Spinal cord (tissue), 10 donors: ENCODE measurements at places on chromosomes 6 and 20.
A peak's percentile ranks its signal among the peaks of the same experiment; 100 is the strongest.

DNA sequence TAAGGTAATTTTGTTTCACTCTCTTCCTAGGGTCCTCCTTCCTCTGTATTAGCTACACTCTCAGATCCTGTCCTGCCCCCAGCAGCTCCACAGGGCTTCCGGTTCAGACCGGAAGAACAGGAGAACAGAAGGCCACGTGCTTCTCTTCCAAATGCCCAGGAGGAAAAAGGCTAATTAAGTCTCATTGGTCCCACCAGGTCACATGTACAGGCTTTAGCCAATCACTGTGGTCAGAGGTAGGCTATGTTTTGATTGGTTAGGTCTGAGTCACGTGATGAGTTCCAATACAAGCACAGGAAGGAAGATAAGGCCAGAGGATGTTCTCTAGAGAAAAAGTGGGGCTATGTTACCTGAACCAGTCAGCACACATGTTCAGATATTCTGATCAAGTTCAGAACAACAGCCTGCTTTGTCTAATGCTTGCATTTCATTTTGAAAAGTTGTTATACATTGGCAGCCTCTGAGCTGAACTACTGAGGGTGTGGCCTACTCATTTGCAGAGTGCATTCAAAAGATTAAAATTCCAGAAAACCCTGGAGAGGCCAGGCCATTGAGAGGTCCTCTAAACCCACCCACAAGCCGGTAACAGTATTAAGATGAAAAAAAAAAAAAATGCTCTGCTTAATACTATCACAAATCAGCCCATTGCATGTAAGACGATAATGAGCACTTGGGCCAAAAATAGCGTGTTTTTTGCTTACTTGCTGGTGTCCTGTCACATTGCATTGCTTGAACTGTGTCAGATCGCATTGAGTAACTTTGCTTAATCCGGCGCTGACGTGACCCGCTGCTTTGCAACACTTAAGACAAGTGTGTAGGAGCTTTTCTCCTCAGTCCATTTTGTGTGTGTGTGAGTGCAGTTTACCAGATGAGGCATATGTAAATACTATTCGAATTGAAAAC lies 170.3 kb downstream of the TSHZ2 start:
- no peak overlapping the region for H3K27ac ChIP-seq
- H3K4me3 ChIP-seq: no peak overlapping the region
- no peaks in the 10 kb centered on the region for H3K36me3 ChIP-seq
- H3K4me1 ChIP-seq: peaks cover 3% of the 10 kb centered on the region
- H3K27me3 ChIP-seq: no peaks in the 10 kb centered on the region

DNA sequence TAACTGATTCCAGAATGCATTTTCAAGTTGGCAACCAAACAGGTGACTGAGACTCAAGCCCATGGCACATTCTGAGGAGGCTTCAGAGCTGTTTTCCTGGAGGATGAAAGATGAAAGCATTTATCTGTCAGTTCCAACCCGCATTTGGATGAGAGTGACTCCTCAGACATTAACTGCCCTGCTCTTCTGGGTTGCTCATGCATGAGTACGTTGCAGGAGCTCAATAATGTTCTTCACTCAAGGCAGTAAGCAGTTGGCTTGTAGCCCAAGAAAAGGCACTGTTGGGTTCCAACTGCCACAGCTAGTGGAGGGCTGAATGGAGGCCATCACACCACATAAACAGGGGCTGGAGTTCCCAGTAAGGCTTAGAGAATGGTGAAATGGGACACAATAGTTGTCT lies 155.3 kb downstream of the FUT9 start:
- H3K4me3 ChIP-seq: no peak overlapping the region
- no peak overlapping the region for H3K27ac ChIP-seq
- H3K4me1 ChIP-seq: peaks cover 3% of the 10 kb centered on the region
- no peaks in the 10 kb centered on the region for H3K36me3 ChIP-seq
- DNase-seq: peak; percentile 70

DNA sequence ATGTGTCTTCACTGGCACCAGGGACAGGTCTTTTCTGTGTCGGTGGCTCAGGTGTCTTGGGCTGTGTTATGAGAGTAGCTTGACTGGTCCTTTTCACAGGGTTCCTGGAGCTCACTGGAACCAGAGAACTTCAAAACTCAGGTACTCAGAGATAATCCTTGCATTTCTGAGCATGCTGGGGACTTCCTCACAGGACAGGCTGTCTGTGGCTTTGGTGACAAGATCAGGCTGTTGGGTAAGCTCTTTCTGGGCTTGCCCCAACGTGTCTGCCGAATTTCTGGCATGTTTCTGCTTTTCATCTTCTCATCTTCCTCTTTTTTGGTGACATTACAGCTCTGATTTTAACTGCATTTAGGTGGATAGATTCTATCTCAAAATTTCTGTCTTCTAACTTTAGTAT lies 270.0 kb downstream of the CDH26 start:
- no peak overlapping the region for H3K4me3 ChIP-seq
- no peaks in the 10 kb centered on the region for H3K27me3 ChIP-seq
- no peak overlapping the region for H3K27ac ChIP-seq
- no peak for DNase-seq
- H3K36me3 ChIP-seq: no peaks in the 10 kb centered on the region

GRCh38 chr6:143157131-143157530 lies 96.4 kb downstream of the AIG1 start:
- H3K36me3 ChIP-seq: no peaks in the 10 kb centered on the region
- no peaks in the 10 kb centered on the region for H3K4me1 ChIP-seq

DNA sequence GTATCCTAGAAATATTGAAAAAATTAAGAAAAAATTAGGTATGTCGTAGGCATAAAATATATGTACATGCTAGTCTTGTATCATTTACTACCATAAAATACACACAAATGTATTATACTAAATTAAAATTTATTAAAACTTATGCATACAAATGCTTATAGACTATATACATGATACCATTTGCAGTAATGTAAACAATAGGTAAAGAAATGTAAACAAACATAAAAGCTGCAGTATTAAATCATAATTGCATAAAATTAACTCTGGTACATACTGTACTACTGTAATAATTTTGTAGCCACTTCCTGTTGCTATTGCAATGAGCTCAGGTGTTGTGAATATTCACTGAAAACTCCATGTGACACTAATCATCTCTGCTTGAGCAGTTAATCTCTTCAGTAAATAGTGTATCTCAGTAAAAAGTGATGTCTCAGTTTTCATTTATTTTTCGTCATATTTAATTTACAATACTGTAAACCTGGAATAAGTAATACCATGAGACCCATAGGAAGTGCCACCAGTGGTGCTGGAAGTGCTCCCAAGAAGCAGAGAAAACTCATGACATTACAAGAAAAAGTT lies 29.3 kb downstream of the RALGAPB start:
- H3K4me1 ChIP-seq: no peaks in the 10 kb centered on the region
- H3K27me3 ChIP-seq: no peaks in the 10 kb centered on the region
- DNase-seq: no peak
- H3K4me3 ChIP-seq: no peak overlapping the region
- H3K27ac ChIP-seq: no peak overlapping the region

DNA sequence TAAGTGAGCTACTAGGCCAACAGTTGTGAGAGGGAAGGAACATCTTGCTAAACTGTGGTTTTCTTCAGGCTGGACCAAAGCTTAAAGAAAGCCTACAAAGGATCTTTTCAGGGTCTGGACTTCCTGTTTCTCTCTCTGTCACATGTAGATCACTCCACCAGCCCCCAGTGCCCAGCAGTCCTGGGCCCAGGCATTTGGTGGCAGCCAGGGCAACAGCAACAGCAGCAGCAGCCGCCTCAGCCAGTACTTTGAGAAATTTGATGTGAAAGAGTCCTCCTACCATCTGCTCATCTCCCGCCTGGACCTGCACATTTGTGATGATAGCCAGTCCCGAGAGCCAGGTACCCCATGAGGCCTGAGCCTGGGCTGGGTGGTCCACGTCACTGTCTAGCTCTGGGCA lies 44.1 kb downstream of the BLTP3A start:
- no peak overlapping the region for H3K4me3 ChIP-seq
- H3K27ac ChIP-seq: no peak overlapping the region
- no peak for DNase-seq

GRCh38 chr6:17390276-17390675 lies 3.1 kb upstream of the CAP2 start:
- no peak for DNase-seq
- no peaks in the 10 kb centered on the region for H3K27me3 ChIP-seq
- no peak overlapping the region for H3K27ac ChIP-seq
- H3K36me3 ChIP-seq: no peaks in the 10 kb centered on the region
- peaks cover 3% of the 10 kb centered on the region for H3K4me1 ChIP-seq
- H3K4me3 ChIP-seq: no peak overlapping the region

GRCh38 chr20:21714297-21715192 lies 9.1 kb downstream of the PAX1 start:
- H3K36me3 ChIP-seq: no peaks in the 10 kb centered on the region
- H3K27me3 ChIP-seq: peaks cover 89% of the 10 kb centered on the region
- H3K27ac ChIP-seq: no peak overlapping the region
- H3K4me1 ChIP-seq: no peaks in the 10 kb centered on the region

DNA sequence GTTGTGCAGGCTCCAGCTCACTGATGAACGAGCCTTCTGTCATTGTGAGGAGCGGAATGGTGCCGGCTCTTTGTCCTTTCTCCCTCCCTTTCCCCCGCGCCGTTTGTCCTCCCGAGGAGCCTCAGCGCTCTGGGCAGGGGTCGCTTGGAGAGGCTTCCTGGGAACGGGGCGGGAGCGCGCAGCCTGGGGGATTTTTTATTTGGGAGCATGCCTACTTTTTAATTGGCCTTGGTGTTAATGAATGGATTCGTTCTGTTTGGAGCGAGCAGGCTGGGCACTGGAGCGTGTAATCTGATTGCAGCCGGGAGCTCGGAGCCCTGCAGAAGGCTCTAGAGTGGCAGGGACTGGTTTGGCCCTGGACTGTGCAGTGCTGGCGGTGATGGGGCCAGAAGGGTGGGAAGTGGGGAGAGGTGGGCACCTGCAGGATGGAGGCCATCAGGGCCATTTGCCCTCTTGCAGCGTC lies 118.8 kb downstream of the CDH4 start:
- peaks cover 46% of the 10 kb centered on the region for H3K4me1 ChIP-seq
- peak overlapping the region; percentile 35 for H3K27ac ChIP-seq
- no peak overlapping the region for H3K4me3 ChIP-seq
- peak; percentile 94 for DNase-seq
- peaks cover 2% of the 10 kb centered on the region for H3K36me3 ChIP-seq

- H3K4me3 ChIP-seq: no peak overlapping the region
- H3K27me3 ChIP-seq: no peaks in the 10 kb centered on the region
- no peak overlapping the region for H3K27ac ChIP-seq
- H3K4me1 ChIP-seq: peaks cover 20% of the 10 kb centered on the region
- peaks cover 26% of the 10 kb centered on the region for H3K36me3 ChIP-seq
Observed at GRCh38 chr20:23366384-23366783, 4.4 kb downstream of the GZF1 start.

DNA sequence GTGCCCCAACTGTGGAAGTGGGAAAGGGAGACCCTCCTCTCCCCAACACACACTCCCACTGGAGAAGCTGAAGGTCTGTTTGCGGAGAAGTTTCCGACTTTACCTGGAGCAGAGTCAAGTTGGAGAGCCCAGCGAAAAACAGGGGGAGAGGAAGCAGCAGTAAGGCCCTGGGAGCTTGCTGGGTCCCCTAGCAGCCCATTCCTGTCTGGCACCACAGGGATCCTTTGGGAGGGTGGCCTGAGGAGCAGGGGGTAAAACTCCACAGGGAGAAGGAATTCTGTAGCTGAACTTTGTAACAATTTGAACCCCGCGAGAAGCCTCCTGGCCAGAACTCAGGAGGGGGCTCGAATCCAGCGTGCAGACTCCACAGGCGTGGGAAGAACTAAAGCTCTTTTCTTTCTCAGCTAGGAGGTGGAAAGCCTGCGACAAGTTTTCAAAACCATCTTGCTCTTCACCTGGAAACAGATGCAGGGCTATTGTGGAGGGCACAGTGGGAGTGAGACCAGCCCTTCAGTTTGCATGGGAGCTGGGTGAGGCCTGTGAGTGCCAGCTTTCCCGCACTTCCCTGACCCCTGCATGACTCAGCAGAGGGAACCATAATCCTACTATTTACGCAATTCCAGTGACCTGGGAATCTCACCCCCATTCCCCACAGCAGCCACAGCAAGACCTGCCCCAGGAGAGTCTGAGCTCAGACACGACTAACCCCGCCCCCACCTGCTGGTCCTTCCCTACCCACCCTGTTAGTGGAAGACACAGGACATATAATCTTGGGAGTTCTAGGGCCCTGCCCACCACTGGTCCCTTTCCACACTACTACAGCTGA lies 25.8 kb downstream of the SERPINB9 start:
- peaks cover 38% of the 10 kb centered on the region for H3K4me1 ChIP-seq
- H3K4me3 ChIP-seq: no peak overlapping the region
- peak overlapping the region; percentile 86 for H3K27ac ChIP-seq
- H3K27me3 ChIP-seq: peaks cover 15% of the 10 kb centered on the region
- DNase-seq: no peak

- no peaks in the 10 kb centered on the region for H3K4me1 ChIP-seq
- H3K27ac ChIP-seq: no peak overlapping the region
- H3K27me3 ChIP-seq: no peaks in the 10 kb centered on the region
- no peaks in the 10 kb centered on the region for H3K36me3 ChIP-seq
Observed at GRCh38 chr6:31285486-31285885, 13.6 kb upstream of the HLA-C start.

DNA sequence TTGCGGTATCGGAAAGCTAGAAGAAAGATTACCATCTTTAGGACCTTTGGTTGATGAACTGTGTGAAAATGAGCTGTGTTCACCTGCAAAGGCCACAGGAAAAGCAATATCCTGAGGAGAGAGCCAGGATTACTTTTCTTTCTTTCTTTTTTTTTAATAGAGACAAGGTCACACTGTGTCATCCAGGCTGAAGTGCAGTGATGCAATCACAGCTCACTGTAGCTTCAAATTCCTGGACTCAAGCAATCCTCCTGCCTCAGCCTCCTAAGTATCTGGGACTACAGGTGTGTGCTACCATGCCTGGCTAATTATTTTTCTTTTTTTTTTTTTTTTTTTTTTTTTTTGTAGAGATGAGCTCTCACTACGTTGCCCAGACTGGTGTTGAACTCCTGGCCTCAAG lies 17.2 kb downstream of the FAM184A start:
- H3K36me3 ChIP-seq: no peaks in the 10 kb centered on the region
- no peak overlapping the region for H3K4me3 ChIP-seq
- H3K27me3 ChIP-seq: no peaks in the 10 kb centered on the region
- DNase-seq: no peak
- H3K4me1 ChIP-seq: no peaks in the 10 kb centered on the region

DNA sequence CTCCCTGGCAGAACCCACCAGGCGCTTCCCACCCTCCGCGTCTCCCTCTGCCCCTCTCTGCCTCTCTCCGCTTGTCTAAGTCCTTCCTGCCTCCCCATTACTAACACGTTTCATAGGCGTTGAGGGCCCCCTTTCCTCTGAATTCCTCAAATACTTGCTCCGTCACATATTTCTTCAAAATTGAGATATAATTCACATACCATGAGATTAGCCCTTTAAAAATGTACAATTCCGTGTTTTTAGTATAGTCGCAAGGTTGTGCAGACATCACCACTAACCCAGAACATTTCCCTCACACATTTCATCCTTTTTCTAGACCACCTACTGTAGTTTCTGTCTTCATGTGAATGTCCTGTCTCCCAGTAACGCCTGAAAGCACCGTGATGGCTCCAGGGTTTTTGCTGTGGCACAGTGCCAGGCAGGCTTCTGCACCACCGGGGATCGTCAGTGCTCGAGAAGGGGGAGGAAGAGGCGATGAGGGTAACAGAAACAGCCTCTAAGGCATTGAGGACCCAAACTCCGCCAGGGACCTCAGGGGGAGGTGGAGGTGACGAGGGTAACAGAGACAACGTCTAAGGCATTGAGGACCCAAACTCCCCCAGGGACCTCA lies 141.9 kb upstream of the SNX9 start:
- peaks cover 11% of the 10 kb centered on the region for H3K4me1 ChIP-seq
- no peak overlapping the region for H3K4me3 ChIP-seq
- no peaks in the 10 kb centered on the region for H3K36me3 ChIP-seq
- no peaks in the 10 kb centered on the region for H3K27me3 ChIP-seq
- no peak for DNase-seq
- no peak overlapping the region for H3K27ac ChIP-seq
